ENCODE measurements at places on chromosomes 4 and X. TPM values are rescaled to one million over a fixed set of nuclear protein-coding genes. Genes with fewer than 3 reads are reported as not detected.

The GAGE12H gene
- total RNA-seq, result not detected

DNA sequence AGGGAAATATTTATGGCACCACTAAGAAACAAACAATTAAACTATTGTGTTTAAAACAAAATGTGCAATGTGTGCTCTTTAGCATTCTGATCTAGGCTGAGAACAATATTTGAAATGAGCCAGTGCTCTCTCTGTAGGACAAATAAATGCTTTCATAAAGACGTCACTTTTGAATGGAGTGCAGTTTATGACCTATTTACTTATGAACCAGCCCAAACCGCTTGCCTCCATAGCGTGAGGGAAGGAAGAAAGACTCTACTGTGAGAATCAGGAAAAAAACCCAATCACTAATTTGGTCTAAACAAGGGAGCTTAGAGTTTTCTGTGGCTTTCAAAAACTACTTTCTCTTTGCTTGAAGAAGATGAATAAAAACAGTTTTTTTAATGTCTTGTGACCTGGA lies 39.4 kb downstream of the SAT1 start:
- H3K36me3 ChIP-seq, result no peaks in the 10 kb centered on the region
- DNase-seq, result peak; percentile 36
- no peaks in the 10 kb centered on the region for H3K27me3 ChIP-seq
- H3K27ac ChIP-seq, result peak overlapping the region; percentile 75
- peaks cover 16% of the 10 kb centered on the region for H3K4me1 ChIP-seq

The CENPVL3 gene
- not detected for total RNA-seq

DNA sequence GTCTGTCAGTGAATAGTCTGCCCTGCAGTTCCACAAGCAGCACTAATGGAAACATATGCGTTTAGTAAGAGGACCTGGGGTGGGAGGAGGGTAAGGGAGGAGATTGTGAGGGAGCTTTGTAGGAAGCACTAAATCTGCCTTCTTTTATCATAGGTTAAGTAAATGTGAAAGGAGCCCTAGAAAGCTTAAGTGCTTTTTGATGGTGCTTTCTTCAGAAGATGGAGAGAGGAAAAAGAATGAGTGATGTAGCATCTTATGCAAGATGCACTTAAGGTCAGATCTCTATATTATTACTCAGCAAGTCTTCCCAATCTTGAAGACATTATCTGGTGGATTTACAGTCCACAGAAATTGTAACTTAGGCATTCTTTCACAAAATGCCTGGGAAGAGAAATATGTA lies 322.7 kb downstream of the PDHA2 start:
- H3K4me1 ChIP-seq, result no peaks in the 10 kb centered on the region
- no peak overlapping the region for H3K4me3 ChIP-seq
- H3K27me3 ChIP-seq, result no peaks in the 10 kb centered on the region
- H3K27ac ChIP-seq, result no peak overlapping the region
- H3K36me3 ChIP-seq, result no peaks in the 10 kb centered on the region

DNA sequence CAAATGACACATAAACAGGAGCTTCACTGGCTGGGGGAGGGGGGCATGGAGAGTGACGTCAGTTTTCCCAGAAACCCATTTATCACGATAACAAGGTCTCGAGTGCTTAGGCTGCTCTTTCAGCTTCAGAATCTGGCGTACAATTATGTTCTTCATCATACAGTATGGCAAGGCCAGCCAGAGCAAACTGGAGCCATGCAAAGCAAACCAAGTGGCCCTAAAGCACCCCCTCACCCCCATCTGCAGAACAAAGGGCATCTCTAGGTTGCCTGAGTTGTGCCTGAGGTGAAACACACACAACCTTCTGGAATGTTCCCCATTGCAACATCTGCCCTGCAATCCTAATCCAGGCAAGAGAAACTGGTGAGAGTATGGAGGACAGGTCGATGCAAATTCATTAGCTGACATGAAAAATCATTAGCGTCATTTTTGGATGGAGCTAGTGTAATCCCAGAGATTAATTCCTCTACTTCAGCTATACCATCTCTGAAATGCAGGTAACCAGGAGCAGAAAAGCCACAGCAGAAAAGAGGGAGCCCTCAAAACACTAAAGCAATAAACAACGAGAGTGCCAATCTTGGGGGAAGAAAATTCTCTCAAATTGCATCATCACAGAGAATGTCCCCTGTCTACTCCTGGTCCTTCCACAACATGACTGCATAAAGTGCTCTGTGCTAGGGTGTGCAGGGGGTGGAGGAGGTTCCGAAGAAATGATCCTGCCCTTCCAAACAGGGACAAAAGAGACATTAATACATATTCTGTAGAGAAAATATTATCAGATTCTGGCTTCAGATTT lies 1.8 kb downstream of the SEPTIN6 start:
- no peak overlapping the region for H3K27ac ChIP-seq
- no peaks in the 10 kb centered on the region for H3K4me1 ChIP-seq
- H3K36me3 ChIP-seq, result no peaks in the 10 kb centered on the region
- DNase-seq, result no peak

DNA sequence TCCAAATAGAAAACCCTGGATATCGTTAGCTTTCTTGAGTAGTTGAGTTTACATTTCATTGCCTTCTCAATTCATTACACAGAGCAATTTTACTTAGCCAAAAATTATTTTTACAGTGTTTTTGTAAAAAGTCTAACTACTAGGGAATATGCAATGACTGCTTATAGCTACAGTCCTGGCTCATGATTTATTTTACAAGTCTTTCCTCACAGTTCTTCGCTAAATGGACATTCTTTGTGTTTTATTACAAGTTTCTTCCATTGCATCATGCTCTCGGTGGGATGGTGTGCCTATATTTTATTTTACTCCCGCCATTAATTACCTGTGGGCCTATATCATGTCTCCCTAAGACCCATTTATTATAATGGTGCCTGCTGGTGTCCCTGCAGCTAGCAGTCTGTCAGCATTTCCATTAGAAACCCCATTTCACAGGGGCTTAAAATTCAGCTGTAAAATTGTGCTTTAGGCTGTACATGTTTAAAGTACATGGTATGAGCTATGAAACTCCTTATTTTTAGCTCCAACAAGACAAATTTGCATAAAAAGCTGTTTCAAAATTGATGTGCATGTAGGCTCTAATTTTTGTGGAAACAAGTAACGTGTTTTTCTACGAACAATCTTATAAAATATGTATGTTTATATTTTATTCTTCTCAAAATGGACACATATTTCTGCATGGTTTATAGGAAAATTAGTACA lies 227.4 kb downstream of the SLC7A11 start:
- H3K4me3 ChIP-seq, result no peak overlapping the region
- no peaks in the 10 kb centered on the region for H3K4me1 ChIP-seq

All from Caco-2 (cell line).